OCI-M1 (cell line): ENCODE measurements at places on chromosomes 2 and 18.

DNA sequence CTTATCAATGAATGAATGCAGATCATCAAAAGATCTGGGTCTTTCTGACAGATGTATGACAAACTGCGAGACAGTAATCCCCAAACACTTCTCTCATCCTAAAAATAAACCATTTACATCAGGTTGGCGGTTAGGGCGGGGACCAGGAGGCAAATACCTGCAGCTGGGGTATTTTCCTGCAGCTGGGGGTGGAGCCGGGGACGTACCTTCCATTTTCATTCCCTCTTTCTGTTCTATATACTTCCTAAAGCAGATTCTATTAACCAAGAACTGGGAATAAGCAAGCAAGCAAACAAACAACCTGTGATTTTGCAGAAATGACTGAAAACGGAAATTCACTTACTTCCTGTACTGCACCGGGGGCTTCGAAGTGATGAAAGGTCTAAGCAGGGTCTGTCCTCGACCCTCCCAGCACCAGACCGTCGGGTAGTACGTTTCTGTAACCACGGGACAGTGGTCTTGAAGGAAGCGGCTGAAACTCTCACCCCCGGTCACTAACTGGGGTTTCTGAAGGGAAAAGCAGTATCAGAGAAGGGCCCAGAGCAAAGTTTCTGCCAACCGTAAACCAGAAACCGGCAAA, 1.2 kb downstream of the ABHD3 start:
- no peak for DNase-seq

GRCh38 chr2:196511258-196512168, 128.0 kb upstream of the CCDC150 start:
- no peak for DNase-seq

GRCh38 chr2:177629357-177630024, 236.9 kb downstream of the AGPS start:
- no peak for DNase-seq

DNA sequence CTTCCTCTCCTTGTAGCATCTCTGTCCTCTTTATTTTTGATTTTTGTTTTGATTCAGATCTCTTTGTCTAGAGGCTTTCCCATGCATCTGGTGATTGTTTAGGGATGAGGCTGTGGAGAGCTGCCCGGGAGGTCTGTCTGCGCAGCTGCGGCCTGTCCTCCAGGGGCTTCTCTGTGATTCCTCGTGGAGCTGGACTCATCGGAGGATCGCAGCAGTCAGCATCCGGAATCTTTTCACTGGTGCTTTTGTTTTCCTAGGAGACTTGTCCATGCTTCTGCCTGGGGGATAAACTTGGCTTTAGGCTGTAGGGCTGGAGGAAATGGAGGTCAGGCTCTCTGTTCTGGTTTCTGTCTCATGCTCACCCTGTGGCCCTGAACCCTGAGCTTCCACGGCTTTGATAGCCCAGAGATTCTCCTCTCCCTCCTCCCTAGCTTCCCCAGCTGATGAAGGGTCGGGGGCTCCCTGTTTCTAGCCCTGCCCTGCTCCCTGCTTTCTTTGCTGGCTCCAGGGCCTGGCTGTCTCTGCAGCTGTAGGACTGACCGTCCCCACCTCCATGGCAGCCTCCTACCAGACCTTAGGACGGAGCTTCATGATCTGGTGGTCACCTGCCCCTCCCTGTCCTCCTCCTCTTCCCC, 35.5 kb downstream of the ZNF532 start:
- DNase-seq: no peak

- no peak for DNase-seq
Observed at GRCh38 chr2:59622599-59623308, 930.7 kb downstream of the BCL11A start.

DNA sequence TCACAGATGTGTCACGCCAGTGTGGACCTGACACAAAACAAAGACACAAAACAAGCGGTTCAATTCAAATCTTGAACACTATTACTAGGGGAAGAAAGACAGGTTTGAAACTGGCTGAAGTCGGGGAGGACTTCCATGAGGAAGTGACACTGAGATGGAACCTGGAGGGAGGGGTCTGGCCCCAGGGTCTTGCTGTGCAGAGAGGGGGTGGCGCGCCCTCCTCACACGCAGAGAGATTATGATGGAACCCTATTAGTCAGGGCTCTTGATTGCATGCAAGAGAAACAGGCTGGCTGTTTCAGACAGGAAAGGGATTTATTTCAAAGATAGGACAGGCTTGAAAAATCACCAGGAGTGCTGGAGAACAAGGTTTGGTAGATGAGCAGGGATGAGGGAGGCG, 363.6 kb upstream of the HS6ST1 start:
- no peak for DNase-seq

DNA sequence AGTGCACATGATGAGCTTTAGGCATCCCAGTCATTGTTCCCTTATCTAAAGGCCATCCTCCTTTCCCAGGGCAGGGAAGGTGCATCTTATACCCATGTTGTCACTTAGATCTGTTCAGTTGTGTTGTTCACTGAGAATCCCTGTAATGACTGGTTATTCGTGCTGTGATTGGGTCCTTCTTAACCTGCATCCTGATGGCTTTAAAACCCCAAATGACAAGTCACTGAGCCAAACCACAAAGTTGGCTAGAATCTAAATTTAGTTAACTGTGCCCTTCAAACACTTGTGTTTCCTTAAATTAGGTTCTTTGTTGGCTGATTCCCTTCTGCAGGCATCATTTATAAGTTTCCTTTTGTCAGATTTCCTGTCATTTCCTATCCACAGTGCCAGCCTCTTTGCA, 58.5 kb upstream of the SLC16A14 start:
- DNase-seq: no peak

DNA sequence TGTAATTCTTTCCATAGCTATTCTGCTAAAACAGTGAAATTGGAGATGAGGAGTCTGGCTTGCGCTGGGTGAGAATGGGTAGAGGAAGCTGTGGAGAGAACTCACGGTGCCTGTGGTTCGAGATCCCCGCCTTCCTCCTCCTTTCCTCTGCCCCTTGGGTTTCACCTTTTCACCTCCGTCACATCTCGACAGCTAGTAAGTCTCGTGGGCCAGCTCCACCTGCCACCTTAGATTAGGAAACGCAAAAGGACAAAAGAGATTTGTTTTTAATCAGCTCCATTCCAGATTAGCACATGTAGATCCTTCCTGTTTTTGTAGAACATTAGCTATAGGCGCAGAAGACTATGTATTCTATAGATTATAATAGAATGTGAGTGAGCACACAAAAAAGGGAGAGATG, 20.6 kb downstream of the TRIB2 start:
- peak; percentile 15 for DNase-seq

DNA sequence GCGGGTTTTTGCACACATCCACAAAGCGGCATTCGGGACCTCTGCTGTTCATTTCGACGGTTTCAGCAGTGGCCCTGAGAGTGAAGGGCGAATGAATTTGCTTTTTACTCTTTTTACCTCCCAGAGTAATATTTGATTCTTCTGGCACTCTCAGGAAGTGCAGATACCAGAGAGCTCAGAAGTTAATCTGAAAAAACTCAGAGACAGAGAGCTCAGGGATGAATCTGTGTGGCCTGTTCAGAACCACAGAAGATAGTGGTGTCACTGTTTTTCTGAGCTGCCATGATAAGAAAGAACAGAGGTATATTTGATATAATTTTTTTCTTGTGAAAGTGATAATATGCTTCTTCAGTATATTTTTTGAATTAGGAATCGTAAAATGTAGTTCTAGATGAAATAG, 129.3 kb downstream of the MBP start:
- DNase-seq: peak; percentile 30
